Urinary bladder (tissue), 4 donors: ENCODE measurements at places on chromosomes 16 and 17. TPM values are rescaled to one million over a fixed set of nuclear protein-coding genes. Genes with fewer than 3 reads are reported as not detected.

CHST5 gene
- not detected for total RNA-seq

ITGB3 gene
- 20.2 TPM for total RNA-seq

C16orf46 gene
- 0.63 TPM for total RNA-seq

WRAP53 gene
- total RNA-seq, result 4.1 TPM

NPIPB9 gene
- 9.3 TPM for total RNA-seq

ST6GALNAC1 gene
- total RNA-seq, result 0.42 TPM

KRTAP2-3 gene
- not detected for total RNA-seq

KCNH4 gene
- total RNA-seq, result 0.79 TPM

SRL gene
- total RNA-seq, result 15.0 TPM

CSH1 gene
- 0.42 TPM for total RNA-seq
